Activated CD4-positive, alpha-beta T cell treated with anti-CD3 and anti-CD28 coated beads for 1 hour (primary cell): ENCODE measurements at places on chromosomes 4 and X.

DNA sequence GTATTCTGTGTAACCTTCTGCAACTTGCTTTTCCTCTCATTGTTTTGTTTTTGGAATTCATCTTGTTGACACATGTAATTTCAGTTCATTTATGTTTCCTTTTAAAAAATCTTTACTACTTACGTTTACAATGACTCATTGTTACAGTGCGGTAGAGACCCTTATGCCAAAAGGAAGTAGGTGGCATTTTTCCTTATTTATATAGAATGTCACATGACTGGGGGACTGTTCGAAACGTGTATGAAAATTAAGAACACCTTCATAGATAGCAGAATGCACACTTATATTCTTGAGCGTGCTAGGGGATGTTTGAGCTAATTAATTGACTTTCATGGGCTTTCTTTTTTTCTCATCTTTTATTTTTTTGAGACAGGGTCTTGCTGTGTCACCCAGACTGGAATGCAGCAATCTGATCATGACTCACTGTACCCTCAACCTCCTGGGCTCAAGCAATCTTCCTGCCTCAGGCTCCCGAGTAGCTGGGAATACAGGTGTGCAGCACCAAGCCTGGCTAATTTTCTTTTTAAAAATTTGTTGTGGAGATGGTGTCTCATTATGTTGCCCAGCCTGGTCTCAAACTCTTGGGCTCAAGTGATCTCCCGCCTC lies 7.3 kb downstream of the REPS2 start:
- no peak for DNase-seq

DNA sequence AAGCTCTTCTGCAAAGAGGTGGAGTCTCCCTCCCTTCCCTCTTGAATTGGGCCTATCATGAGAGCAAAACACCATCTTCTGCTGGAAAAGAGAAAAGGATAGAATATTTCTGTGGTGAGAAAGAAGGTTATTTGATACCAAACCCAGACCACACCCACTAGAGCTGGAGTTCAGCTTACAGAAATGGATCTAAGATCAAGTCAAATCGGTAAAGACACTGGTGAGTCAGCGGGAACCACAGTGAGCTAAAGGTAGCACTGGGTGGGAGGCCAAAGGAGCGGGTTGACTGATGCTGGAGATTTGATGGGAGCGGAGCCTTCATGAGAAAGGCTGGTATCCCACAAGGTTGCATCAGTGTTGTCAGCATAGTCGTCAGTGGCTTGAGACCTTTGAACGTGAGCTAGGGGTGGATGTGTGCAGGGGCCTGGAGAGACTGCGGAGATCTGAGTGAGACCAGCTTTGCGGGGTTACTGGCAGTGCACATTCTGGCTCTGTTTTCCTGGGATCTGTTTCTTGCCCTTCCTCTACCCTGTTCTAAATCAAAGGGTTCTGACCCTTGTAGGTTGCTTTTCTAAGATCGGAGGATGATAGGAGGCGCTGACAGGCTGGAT lies 106.4 kb upstream of the SCOC start:
- no peak for DNase-seq

DNA sequence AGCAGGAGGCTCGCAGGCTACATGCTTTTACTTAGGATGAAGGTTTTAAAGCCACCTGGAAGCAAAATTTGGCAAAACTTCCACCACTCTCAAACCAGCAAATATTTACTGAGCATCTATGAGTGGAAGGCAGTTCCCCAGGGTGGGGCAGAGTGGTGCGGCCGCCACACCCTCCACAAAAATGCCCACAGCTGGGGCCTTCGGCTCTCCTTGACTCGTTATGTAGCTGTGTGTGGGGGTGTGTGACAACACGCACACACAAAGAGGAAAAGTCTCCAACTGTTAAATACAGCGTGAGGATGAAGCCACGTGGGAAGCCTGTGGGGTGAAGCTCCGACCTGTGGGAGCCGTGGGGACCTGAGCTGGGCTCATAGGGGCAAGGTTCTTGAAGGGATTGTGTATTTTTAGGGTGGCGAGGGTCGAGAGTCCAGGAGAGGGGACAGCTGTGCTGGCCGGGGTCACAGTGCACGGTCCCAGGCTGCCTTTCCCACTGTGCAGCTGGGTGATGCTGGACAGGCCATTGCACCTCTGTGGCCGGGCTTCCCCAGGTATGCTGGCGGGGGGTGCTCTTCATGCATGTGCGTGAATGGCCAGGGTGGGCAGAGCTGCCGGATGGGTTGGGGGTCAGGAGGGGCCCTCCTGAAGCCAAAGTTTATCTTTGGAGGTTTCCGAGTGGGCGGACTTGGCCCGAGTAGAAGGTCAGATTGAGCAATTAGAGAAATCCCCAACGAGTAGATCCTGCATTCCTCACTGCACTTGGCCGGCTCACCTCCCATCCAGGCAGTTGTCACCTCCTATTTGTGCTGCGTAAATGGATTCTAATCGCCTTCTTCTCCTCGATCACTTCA lies 25.4 kb downstream of the SORCS2 start:
- DNase-seq = no peak

- no peak for DNase-seq
These were observed 1.2 kb upstream of the TMEM47 start for GRCh38 chrX:34658326-34658725.

GRCh38 chrX:133640161-133641015 lies 225.1 kb upstream of the GPC4 start:
- DNase-seq = no peak

- no peak for DNase-seq
These were observed 8.2 kb upstream of the ADAMTS3 start for GRCh38 chr4:72577211-72577610.

DNA sequence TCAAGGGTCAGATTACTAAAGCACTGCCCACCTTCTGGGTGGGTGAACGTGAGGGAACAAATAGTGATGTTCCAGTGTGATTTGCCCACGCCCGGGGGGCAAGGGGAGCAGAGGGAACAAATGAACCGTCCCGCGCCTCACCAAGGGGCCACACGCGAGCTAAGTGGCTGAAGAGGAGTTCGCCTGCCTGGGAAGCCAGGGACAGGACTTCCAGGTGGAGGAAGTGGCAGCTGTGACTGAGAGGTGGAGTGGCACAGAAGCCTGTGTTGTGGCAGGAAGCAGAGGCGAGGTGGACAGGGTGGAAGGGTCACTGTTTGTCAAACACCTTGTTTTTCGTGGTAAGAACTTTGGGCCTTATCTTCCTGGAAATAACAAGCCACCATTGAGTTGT lies 9.0 kb upstream of the SORBS2 start:
- no peak for DNase-seq

DNA sequence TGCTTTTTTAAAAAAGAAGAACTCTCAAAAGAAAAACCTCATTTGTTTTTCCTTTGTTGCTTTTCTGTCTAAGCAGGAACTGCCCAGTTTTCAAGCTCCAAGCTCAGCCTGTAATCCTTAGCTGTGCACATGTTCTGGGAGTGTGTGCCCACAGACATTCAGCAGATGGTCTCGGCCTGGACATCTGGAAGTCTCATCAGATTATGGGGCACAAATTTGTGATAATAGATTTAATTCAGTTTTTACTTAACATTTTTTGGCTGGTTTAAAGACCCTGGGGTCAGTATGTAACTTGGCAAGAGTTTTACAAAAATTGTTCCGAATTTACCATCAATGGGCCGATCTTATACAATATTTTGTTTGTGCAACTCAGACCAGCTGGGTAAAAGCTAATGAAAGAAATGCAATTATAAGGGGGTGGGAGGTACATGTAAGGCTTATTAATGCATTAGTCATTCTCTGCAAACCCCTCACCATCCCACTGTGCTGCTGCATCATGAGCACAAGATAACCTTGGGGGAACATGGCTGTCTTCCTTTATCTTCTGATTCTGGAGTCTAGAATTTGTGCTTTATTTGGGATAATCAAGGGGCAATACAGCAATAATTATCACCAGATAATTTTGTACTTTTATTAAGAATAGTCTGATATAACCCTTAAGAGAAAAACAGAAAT lies 86.9 kb upstream of the PHOX2B start:
- no peak for DNase-seq

GRCh38 chrX:54043541-54044125 lies 640 bp downstream of the PHF8 start:
- no peak for DNase-seq

DNA sequence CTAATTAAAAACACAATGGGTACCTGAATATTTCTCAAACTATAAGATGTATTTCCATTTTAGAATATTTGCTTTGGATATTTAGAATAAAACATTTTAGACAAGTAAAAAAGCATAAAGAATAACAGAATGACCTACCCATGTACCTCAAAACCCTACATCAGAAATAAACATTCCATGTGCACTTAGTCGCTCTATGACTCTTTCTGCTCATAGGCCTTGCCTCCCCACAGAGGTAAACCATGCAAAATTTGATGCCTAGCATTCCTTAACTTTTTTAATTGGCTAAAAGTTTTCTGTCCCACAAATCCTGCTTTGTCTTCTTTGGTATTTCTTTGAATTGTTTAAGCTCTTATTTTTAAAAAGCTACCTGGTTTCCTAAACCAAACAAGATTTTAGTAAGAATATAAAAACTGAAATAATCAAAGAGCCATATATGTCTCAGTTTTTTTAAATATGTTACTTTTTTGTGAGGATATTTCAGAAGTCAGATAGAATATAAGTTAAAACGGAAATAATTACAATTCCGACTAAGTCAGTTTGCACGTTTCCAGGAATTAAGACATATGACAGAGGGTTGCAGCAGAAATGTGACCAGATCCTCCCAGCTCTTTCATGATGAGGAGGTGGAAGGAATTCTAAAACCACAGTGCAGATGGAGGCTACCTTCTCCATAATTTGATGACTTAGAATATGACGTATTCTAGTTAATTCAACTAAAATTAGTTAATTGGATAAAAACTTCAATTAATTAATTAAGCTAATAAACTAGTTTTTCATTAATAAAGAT lies 102.5 kb downstream of the FIP1L1 start:
- DNase-seq = no peak

DNA sequence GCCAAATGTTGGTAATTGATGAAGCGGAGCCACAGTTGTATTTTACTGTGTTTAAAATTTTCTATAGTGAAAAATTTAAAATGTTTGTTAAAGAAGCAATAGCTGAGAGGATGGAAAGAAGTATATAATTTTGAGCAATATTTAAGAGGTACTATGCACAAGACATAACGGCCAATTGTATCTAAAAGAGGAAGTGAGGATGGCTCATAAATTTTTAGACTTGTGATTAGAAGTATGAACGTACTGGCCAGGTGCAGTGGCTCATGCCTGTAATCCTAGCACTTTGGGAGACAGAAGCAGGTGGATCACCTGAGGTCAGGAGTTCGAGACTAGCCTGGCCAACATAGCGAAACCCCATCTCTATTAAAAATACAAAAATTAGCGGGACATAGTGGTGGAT lies 12.7 kb upstream of the HHIP start:
- DNase-seq = no peak

DNA sequence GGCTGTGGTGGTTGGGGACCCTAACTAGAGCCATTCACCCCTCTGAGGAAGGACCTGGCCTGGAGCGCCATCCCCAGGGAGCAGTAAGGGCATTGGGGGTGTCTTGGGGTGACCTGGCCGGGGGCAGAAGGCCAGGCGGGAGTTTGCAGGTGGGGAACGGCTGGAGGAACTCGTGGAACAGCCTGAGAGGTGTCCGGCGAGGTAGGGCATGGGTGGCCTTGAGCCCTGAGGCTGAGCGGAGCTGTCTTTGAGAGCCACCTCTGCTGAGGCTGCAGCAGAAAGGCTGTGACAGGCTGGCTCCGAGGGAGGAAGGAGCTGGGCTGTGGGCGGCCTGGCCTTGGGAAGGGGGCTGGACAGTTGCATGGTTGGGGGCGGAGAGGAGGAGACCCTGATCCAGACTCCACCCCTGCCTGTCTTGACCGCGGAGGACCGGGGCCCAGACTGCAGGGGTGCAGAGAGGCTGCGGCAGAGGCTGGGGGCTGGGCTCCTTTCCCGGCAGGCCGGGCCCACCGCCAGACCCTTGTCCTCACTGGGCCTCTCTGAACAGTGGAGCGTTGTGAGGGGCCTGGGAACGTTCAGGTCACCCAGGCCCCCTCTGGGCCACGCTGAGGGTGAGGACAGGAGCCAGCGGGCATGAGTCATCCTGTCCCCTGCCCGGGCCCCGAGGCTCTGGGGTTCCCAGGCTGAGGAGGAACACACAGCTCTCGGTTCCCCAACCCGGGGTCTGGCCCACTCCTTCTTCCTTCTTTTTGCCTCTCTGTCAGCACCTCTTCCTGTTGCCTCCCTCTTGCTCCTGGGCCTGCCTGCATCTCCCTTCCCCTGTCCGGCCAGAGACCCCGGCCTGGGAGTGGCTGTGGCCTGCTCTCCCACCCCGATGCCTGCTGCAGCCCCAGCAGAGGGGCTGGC lies 8.1 kb downstream of the SH3BP2 start:
- DNase-seq = no peak

- no peak for DNase-seq
These were observed 85.9 kb upstream of the GPR34 start for GRCh38 chrX:41602816-41603345.

DNA sequence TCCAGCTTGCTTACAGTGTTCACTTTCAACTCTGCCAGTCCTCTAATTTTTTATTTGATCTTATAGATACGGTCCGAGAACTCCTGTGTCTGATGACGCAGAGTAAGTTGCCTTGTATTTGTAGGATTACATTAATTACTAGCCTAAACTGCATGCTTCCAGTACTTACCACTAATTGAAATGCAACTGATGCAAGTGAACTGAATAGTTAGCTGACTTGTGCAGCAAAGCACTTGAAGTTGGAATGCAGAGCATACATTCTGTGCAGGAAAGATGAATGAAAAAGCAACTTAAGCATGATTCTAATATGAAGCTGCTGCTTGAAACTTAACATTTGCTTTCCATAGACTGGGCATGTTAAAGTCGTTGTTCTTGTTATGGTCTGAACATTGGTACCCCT lies 100.9 kb downstream of the LIMCH1 start:
- DNase-seq = no peak

- DNase-seq = no peak
These were observed 197.2 kb upstream of the VCX3A start for GRCh38 chrX:6732101-6732500.

DNA sequence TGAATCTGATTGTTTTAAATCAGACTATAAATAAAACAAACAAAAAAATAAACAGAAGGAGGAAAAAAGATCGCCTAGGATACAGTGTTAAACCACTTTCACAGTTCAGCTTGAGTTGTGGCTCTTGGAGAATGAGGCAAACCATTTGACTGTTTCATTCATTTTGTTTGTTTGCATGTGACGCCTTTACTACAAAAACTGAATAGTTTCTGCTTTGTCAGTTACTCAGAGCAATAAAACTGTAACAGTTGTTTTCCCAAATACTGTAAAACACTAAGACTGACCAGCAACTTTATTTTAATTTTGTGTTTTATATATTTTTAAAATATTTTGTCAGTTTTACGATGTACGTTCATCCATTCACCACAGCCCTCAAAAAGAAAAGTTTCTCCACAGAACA lies 214.5 kb downstream of the FBXW7 start:
- DNase-seq = no peak

- no peak for DNase-seq
These were observed 16.6 kb downstream of the HTRA3 start for GRCh38 chr4:8285976-8286718.

GRCh38 chr4:122012735-122013134 lies 60.9 kb upstream of the TRPC3 start:
- DNase-seq = no peak

- DNase-seq = no peak
These were observed 54.9 kb upstream of the FRAS1 start for GRCh38 chr4:78002260-78002659.
